Naive thymus-derived CD4-positive, alpha-beta T cell (primary cell): ENCODE measurements at places on chromosomes 13 and 19. TPM values are rescaled to one million over a fixed set of nuclear protein-coding genes. Genes with fewer than 3 reads are reported as not detected.

The KLC3 gene
- total RNA-seq = not detected in 2 replicates

The PRR20B gene
- not detected for total RNA-seq

The TRPM4 gene
- 0.72 TPM for total RNA-seq

The ADGRE1 gene
- 10.1 TPM for total RNA-seq

The OR10H2 gene
- not detected in 2 replicates for total RNA-seq

The COX6B2 gene
- 0.37 TPM for total RNA-seq

The KRTDAP gene
- not detected for total RNA-seq

The PRDX2 gene
- total RNA-seq = 89.9 TPM

The CYP2A7 gene
- total RNA-seq = not detected in 2 replicates

The SIGLEC8 gene
- not detected for total RNA-seq

The RTBDN gene
- total RNA-seq = not detected

The TMIGD2 gene
- 50.5 TPM for total RNA-seq

The COMP gene
- total RNA-seq = not detected in 2 replicates

The EFNA2 gene
- not detected for total RNA-seq

The PODNL1 gene
- not detected for total RNA-seq

The CPB2 gene
- not detected for total RNA-seq
